ENCODE measurements at places on chromosomes 4 and X. TPM values are rescaled to one million over a fixed set of nuclear protein-coding genes. Genes with fewer than 3 reads are reported as not detected.

DNA sequence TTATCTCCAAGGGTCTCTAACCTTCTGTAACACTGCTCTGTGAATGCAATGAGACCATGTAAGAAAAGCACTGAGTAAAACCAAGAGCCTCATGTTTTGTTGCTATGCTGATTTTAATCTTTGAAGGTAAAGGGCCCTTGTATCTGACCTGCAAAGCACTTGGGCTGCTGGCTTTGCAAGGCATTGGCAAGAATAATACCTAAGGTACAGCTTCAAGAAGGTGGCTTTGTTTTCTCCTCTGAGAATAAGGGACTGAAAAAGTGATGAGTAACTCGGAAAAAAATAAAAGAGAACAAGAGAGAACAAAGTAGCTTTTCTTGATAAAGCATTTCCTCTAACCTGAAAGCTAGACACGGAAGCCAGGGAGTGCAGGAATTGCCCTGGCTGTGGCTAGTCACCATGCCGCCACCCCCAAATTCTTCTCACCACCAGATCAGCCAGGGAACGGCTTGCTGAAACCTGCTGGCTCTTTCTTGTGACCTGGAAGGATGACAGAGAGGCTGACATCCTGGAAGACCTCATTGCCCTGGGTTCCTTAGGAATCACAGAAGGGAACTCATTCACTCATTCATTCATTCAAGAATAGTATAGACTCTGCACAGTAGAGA is 41.8 kb upstream of the HS3ST1 start:
- DNase-seq: no peak

IL15 gene
- 4.9 TPM for total RNA-seq

DNA sequence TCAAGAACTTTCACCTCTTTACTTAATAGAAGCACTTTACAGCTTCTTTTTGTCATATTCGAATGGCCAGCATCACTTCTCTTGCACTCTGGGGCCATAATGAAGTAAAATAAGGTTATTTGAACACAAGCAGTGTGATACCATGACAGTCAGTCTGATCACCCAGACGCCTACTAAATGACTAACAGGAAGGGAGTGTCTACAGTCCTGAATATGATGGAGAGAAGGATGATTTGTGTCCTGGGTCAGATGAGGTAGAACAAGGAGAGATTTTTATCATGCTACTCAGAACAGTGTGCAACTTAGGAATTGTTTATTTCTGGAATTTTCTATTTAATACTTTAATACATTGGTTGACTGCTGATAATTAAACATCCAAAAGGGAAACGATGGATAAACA is 284.2 kb upstream of the F9 start:
- DNase-seq: no peak

PAGE4 gene
- not detected for total RNA-seq
